ENCODE measurements at places on chromosomes 2 and 18.

DNA sequence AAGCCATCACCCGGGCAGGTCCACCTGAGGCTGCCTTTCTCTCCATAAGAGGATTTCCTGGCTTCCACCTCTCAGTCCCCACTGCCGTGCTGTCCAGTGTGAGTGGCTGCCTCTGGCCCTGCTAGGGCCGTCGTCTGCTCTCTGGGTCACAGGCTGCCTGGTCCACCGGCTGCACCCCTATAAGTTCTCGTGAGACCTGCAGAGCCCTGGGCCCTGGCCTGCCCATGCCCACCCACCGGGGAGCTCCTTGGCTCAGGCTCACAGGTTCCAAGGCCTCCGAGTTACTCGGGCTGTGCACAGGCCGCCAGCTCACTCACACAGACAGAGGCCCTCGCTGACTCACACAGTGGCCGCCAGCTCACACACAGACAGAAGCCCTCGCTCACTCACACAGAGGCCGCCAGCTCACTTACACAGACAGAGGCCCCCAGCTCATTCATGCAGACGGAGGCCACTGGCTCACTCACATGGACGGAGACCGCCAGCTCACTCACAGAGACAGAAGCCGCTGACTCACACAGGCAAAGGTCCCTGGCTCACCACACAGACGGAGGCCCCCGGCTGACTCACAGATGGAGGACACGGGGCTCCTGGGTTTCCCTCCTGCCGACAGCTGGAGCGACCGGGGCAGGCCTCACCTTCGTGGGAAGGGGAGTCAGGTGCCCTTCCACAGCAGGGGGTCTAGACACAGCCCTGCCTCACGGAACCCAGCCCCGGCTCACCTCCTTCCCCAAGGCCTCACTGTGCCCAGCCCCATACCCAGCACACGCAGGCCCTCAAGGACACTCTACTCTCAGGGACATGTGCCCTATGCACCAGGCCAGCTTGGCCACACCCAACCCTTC, 334.1 kb upstream of the MYT1L start:
- DNase-seq, result no peak

DNA sequence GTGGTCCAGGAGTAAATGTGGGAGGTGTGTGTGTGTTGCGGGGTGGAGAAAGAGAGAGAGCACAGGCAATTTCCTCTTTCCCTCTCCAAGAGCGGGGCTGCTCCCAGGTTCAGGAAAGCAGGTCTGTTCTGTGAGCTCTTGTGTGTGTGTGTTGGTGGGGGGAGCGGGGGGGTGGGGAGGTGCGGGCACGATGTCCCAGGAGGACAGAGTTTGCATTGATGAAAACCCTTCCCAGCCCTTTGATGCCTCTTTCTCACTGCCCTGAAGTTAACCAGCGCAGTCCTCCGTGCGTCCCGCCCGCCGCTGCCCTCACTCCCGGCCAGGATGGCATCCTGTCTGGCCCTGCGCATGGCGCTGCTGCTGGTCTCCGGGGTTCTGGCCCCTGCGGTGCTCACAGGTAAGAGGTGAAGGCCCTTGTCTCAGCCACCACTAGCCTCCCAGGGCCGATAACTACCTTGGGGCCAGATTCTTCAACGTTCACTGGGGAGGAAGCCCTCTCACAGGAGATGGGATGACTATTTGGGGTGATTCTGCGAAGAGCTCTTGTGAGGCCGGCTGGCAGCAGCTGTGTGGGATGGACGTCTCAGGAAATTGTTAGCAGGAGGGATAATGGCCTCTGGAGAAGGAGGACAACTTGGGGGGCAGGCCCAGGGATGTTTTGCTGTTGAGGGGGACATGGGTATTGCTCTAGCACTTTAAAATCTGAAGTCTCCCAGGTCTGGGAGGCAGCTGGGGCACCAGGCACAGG, at the start of gene SNORC:
Gene SNORC, plus strand, starts transcription at position 247 of the 748 bp plus-strand sequence. Its CDS starts 78 bp downstream, at position 325.
- no peak for DNase-seq

DNA sequence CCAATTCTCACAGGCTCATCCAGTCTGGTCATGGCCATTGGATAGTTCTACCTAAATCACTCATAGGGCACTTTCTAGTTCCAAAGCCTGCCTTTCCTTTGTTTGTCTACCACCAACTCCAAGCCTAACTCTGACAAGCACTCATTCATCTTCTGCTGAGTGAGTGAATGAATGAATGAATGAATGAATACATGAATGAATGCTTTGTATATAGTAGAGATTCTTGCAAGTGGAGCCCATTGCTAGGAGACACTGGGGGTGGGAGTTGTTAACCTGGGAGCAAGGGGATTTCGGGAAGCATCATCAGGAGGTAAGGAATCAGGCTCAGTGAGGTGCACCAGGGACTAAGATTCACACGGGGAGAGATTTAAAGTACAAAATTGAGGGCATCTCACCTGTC, 3.3 kb upstream of the MOCOS start:
- no peak for DNase-seq

DNA sequence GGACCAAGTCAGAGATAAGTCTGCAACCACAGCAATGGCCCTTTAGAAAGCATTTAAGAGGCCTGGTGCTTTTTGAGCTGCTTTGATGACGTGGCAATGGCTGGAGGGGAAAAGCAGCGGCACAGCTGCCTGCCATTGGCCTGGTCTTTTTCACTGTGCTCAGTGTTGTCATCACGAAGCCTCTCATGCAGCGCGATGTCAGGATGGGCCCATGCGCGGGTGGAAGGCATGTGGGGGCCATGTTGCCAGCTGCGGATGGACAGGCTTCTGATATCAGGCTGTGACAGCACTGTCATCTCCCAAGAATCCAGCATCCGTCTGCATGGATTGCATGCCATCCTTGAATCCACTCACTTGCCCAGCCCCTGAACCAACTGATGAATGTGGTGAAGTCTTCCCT, 204.5 kb downstream of the ACKR3 start:
- DNase-seq, result no peak

GRCh38 chr2:240739797-240740196, 48.1 kb downstream of the AQP12A start:
- no peak for DNase-seq

DNA sequence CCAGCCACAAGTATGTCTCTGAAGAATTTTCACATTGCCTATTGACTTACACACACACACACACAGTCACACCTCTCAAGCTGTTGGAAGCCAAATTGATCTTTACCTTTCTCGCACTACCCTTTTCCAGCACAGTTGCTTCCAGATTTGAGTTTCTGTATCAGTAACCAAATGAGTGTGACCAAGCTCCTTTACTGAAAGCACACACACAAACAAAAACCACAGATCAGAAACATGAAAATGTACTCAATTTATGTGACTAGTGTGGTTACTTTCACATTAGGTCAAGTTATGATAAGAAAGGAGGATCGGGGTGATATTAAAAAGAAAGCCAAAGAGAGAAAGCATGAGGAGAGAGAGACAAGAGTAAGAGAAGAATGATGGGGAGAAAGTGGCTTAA, 993.9 kb upstream of the POU3F3 start:
- no peak for DNase-seq

DNA sequence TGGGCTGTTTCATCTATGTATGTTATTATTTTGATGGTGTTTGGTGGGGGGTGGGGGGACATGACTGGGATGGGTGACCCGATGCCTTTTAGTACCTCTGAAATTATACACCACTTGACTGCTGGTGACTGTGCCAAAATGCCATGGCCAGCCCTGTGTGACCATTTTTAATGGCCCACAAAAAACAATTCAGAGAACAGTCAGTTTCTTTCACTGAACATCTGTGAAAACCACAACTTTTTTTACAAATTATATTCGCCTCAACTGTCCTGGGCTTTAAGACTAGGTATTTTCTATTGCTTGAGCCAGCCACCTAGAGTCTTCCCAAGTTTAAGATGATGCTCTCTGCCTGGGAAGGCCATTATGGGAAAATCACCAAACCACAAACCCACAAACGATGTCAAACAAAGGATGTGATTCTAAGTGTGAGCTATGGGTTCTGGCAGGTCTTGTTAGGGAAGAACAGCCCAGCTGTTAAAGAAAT, 33.9 kb downstream of the FN1 start:
- DNase-seq, result no peak

- no peak for DNase-seq
These were observed 29.5 kb downstream of the COL5A2 start for GRCh38 chr2:189150033-189150432.

DNA sequence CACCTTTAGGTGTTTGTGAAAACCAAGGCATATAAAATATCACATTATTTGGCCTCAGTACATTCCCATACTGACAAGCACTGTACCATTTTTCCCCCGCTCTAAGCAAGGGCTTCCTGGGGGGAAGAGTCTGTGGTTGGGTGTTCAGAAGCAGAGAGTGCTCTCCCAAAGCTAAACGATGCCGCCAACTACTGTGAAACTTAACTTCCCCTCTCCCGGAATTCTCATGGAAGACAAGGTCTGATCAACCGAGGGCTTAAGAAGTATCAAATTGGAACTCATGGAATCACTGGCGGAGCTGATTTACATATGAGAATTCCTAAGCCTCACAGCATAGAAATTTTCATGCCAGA, 433 bp upstream of the MFF start:
- no peak for DNase-seq

DNA sequence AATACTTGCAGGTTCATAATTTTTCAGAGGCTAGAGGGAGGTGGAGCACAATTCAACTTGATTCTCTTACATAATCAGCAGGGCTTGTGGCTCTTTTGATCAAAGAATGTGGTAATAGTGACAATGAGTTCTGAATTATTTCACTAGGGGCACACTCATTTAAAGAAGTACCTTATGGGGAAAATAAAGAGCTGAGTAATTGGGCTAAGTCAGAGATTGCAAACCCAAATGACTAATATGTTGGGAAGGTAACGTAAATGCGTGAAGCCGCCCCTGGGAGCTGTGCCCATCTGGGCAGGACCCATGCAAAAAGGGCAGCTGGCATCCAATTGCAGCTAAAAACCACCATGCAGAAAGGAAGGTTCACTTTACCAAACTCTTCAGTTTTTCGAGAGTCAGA, 35.3 kb downstream of the NCKAP5 start:
- no peak for DNase-seq

- no peak for DNase-seq
These were observed 98.0 kb upstream of the MGAT4A start for GRCh38 chr2:98828793-98829371.

- DNase-seq, result no peak
These were observed 841.8 kb downstream of the SLC4A3 start for GRCh38 chr2:220469201-220469600.

DNA sequence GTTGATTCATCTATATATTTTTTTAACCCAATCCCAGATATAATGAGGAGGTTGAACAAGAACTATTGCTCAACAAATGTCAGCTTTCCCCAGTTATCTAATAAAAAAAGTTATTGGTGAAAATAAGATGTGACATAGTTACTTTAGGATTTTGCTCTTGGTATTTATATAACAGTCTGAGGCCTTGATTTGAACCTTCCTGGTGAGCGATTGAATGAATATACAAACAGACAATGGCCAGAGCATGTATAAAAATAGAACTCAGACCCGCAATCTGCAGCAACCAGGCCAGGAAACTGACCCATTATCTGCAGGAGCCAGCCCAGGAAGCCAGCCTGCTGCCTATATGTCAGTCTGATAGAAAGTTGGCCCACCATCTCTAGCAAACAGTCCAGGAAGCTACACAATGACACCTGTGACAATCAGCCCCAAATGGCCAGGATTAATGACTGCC, 81.6 kb downstream of the HS6ST1 start:
- no peak for DNase-seq

- no peak for DNase-seq
These were observed 102.2 kb downstream of the OSBPL6 start for GRCh38 chr2:178296394-178297090.

DNA sequence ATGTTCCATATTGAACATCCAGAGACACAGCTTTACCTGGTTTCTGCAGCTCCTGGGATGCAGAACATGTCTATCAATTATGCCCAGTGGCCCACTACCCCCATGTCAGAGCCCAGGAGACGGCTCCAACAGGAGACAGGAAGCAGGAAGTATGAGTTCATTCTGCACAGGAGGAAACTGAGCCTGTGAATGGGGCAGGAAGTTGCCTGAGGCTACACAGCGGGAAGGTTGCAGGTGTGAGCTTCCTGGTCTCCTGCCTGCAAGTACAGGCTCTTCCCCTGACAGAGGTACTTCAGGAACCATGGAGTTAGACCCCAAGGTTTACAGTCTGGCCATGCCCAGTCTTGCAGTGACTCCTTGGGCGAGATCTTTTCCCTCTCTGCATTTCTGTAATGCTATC, 2.8 kb upstream of the BOK start:
- no peak for DNase-seq

- no peak for DNase-seq
These were observed 535.9 kb upstream of the VRK2 start for GRCh38 chr2:57510704-57511103.

- no peak for DNase-seq
These were observed 861.8 kb downstream of the BCL11A start for GRCh38 chr2:59691518-59692190.

- no peak for DNase-seq
These were observed 422.5 kb downstream of the CMPK2 start for GRCh38 chr2:6443061-6443823.

DNA sequence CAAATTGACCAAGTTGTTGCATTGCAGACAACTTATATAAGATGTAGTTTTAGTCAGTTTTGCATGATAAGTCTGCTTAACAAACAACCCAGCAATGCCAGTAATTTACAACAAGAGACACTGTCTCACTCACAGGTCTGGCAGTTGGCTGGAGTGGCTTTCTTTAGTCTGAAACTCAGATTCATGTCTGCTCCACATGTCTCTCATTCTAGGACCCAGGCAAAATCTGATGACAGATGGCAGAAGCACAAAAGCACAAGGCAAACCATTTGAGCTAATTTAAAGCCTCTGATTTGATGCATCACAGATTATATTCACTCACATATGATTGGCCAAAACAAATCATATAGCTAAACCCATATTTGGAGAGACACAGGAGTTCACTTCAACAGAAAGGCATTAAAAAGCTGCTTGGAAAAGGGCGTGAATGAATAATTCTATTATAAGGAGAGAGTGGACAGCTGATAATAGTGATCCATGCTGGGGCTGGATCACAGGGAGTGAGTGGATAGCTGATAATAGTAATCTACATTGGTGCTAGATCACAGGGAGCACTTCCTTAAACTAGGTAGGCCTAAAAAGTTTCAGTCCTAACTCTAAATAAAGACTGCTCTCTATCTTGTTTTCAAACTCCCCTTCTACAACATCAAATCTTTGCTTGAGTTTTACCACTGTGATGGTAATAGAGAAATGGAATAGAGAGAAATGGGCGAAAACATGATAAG, 593.2 kb upstream of the ZNF804A start:
- DNase-seq, result no peak

GRCh38 chr2:239075918-239076758, 228.3 kb downstream of the TWIST2 start:
- no peak for DNase-seq

DNA sequence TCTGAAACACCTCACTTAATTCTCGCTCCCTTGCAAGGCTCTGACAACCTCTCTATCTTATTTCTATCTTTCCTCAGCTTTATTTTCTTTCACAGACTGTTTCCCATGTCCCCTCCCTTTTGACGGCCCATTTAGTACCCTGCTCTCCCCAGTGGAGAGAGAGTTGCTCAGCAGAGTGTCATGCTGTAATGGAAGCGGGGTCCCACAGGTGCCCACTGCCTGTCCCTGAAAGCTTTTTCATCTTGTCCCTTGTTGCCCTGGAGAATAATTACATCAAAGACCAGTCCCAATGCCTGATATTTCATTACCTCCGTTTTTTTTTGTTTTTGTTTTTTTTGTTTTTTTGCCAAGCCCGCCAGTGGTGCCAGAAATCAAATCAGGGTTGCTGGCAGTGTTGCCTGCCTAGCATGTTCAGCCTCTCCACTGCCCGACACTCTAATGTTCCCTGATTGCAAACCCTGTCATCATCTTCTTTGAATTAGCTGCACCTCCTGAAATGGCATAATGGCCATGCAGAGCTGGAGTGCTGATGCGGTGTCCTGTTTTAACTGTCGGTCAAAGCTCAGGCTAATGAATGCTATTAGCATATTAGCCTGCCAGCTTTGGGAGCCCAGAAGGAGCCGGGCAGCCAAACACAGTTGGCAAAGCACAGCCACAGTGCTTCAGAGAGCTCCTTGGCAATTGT, 71.2 kb upstream of the CAVIN2 start:
- no peak for DNase-seq

All from stimulated activated CD4-positive, alpha-beta T cell treated with anti-CD3 and anti-CD28 coated beads, Interleukin-1b, Interleukin-23, amount 100 ng/mL, for 1 hour (primary cell).